ENCODE measurements at places on chromosomes 16 and 17.
A peak's percentile ranks its signal among the peaks of the same experiment; 100 is the strongest.

- DNase-seq, result no peak
Observed at GRCh38 chr16:60120586-60120985, 1386.5 kb upstream of the GOT2 start.

GRCh38 chr17:6903326-6903900 lies 71.9 kb upstream of the TEKT1 start:
- DNase-seq, result no peak

GRCh38 chr16:57388359-57389086 lies 16.0 kb upstream of the CCL17 start:
- no peak for DNase-seq

GRCh38 chr17:71798701-71799100 lies 322.1 kb upstream of the SOX9 start:
- no peak for DNase-seq

DNA sequence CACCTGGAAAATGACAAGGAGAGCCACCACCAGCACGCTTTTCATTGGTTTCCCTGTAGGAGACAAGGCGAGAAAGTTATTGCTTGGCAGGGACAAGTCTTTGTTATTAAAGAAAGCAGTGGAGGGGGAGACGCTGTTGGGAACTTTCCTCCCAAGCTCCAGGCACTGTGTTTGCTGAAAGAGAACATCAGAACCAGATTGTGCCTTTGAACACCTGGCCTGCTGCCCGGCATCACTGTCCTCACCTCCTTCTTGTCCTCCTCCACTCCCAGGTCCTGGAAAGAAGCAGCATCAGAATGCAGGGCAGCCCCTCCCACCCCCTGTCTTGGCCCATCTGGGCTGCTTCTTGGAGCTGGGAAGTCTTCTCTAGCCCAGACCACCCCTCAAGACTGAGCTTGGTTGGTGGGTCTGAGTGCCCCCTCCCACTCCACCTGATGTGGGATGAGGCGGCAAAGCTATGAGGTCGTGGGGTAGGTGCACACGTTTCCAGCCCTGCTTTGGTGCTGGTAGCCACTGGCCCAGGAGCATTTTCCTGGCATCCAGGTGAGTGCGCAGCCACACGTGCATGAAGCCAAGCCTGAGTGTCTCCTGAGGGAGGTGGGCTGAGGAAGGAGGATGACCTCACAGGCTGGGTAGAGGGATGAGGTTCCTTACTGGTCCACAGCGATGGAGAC lies 6.2 kb downstream of the CCR7 start:
- no peak for DNase-seq

DNA sequence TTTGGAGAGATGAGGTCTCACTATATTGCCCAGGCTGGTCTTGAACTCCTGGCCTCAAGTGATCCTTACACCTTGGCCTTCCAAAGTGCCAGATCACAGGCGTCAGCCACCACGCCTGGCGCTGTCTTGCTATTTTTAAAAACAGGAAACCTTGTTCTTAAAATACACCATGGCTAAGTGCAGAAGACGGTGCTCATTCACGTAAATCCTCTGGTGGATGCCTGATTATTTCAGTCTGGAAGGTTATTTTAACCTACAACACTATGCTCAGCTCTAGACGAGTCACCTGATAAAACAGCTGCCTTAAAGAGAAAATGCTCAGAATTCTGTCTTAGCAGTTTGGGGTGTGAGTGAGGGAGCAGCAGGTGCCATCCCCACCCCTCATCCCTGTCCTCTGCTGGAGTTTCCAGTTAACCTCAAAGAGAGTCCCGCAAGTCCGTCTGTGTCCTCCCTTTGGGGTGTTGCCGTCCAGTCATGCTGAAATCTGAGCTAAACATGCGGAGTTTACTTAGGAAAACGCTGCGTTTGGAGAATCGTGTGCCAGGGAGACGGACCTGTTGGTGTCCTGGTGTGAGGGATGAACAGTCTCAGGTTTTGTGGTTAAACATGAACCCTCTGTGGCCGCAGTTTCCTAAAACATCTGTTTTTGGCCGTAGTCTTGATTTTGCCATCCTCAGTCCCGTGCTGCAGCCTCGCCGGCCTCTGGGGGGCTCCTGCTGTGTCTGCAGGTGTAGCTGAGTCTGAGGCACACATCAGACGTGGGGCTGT lies 17.1 kb downstream of the SPG7 start:
- DNase-seq, result no peak

DNA sequence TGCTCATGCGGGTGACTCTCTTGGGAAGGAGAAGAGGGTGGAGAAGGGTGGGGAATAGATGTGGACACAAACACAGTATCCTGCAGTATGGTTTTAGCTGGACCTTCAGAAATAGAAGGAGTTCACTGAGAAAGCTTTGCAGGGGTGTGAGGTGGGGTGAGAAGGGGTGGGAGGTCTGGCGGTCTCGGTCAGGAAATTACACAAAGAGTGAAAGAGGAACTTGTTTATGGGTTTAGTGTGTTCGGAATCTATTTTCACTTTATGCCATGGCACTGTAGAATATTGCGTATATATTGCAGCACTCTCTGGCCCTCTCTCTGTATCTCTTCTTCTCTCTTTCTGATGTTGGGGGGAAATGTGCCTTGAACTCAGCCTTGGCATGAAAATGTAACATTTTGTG lies 148.2 kb upstream of the GOT2 start:
- no peak for DNase-seq

DNA sequence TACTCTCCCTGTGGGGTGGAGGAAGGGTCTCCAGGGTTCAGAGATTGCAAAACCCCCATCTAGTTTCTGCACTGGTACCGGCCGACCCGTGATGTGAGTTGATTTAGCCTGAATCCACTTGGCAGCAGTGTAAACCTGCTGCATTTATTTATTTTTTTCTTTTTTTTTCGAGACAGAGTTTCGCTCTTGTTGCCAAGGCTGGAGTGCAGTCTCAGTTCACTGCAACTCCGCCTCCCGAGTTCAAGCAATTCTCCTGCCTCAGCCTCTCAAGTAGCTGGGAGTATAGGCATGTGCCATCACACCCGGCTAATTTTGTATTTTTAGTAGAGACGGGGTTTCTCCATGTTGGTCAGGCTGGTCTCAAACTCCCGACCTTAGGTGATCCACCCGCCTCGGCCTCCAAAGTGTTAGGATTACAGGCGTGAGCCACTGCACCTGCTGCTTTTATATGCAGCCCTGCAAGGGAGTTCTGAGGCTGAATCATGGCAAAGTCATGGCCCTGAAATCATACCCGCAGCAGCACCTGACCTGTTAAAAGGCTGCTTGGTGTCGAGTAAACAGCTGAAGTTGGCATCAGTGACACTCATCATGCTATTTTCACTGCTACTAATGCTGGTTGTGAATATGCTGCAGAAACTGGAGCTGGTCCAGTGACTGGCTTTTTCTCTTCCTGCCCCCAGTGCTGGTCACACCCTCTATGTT lies 21.4 kb downstream of the DEXI start:
- DNase-seq, result no peak

GRCh38 chr16:85446951-85447692 lies 166.0 kb upstream of the GSE1 start:
- no peak for DNase-seq

GRCh38 chr17:57578608-57579225 lies 166.4 kb downstream of the CCDC182 start:
- DNase-seq, result no peak

- no peak for DNase-seq
Observed at GRCh38 chr16:77298418-77299360, 99.5 kb downstream of the SYCE1L start.

GRCh38 chr16:11076259-11077018 lies 132.1 kb downstream of the CLEC16A start:
- DNase-seq, result peak; percentile 79

DNA sequence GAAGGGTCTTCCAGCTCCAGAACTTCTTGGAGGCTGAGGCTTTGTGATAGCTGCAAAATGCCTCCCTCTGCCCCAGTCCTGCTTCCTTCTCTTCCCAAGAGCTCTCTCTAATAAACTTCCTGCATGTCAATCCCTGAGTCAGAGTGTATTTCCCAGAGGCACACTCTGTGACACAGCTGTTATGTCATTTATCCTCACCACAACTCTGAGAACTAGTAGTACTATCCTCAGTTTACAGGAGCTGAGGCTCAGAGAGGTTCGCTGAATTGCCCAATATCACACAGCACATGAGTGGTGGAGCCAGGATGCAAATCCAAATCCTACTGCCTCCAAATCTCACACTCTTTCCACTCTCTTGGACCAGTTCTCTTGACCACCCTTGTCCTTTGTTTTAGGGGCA lies 20.0 kb downstream of the UNC45B start:
- no peak for DNase-seq

DNA sequence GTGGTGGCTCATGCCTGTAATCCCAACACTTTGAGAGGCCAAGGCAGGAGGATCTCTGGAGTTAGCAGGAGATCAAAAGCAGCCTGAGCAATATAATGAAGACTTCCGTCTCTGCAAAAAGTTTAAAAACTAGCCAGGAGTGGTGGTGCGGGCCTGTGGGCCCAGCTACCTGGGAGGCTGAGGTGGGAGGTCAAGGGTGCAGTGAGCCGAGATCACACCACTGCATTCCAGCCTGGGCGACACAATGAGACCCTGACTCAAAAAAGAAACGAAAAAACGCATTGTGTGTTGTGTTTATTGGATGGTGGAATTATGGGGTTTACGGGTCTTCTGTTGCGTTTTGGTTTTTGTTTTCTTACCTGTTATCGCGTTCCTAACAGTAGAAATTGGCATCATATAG lies 863 bp upstream of the DDX19A start:
- DNase-seq, result no peak

DNA sequence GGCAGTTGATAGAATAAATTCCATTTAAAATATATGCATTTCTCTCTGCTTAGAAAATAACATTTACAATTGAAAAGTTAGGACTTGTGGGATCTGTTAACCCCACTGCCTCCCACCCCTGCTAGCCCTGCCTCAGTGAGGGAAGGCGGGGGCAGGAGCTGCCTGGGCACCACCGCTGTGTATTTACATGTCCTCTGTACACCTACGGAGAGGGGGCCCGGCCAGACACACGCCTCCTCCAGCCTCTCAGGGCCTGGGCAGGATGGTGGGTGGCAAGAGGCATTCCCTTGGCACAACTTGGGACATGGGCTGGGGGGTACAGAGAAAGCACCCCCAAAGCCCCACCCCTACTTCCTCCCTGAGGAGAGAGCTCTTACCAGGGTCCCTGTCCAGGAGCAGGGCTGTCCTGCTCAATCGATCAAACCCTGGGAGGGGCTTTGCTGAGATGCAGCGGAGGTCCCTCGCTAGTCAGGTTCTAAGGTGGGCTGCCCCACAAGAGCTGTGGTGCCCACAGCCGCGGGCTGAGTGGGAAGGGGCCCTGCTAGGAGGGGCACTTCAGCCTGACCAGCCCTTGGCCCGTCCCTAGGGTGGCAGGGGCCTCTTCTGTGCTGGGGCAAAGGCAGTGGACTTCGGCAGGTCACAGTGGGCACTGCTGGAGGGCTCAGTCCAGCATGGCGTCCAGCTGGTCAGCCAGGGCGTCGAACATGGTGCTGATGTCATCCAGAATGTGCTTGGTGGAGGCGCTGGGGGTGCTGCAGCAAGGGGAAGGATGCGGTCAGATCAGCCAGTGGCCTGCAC lies 14.7 kb downstream of the CASKIN2 start:
- DNase-seq, result no peak

GRCh38 chr16:84818989-84819643 lies 669 bp upstream of the CRISPLD2 start:
- no peak for DNase-seq

DNA sequence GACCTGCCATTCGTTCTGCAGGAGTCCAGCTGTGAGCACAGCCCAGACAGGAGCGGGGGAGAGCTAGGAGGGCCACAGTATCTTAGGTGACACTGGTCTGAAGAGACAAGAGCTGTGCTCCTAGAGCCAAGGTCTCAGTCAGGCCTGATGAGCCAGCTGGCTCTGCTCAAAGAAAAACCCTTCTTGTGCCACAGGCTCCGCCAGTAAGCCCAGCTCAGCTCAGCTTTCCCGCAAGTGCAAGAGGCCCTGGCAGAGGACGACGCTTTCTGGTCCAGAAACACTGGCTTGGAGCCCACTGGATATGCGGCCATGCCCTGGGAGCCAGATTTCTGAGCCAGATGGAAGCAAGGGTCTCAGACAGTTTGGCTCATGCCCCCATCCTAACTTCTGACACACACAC lies 23.9 kb downstream of the PEMT start:
- DNase-seq, result no peak

GRCh38 chr17:49631496-49631895 lies 46.4 kb downstream of the SPOP start:
- no peak for DNase-seq

- DNase-seq, result peak; percentile 73
Observed at GRCh38 chr17:8409966-8410882, 12.6 kb upstream of the RNF222 start.

GRCh38 chr16:72845322-72846020 lies 202.5 kb downstream of the ZFHX3 start:
- DNase-seq, result no peak

DNA sequence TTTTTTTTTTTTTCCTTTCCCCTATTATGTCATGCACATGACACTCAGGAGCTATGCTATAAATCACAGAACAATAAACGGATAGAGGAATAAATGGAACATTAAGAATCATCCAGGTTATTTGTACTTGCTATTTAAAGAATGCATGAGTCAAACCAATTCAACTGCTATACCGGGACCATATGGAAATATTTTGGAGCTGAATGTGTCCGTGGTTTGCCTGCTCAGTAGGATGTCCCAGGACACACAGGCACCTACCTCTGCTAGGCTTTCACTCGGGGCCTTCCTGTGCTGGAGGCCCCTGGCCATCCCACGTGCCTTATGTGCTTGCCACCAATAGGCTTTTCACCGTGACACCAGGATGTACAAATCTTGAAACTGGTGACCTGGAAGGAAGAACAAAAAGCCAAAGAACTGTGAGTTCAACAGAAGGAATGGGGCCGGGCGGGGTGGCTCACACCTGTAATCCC lies 15.3 kb upstream of the SEC14L1 start:
- DNase-seq, result no peak

GRCh38 chr17:65079489-65079900 lies 23.0 kb upstream of the GNA13 start:
- no peak for DNase-seq

GRCh38 chr16:2027024-2028010 lies 615 bp downstream of the NHERF2 start:
- no peak for DNase-seq

DNA sequence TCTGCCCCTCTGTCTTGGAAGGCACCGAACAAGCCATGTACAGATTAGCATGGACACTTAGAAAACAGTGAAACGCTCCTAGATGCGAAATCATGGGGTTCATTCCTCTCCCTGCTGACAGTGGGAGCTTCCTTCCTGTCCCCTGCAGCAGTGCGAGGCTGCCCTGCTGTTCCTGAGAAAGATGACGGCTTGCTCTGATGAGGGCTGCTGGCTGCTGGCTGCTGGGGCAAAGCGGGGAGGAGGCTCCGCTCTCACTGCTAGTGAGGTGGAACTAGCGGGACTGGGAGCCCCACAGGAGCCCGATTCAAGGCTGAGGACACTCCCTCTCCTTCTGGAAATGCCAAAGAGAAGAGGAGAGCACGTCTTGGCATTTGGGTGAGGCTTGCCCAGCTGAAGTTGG lies 25.9 kb upstream of the CACNG4 start:
- no peak for DNase-seq

DNA sequence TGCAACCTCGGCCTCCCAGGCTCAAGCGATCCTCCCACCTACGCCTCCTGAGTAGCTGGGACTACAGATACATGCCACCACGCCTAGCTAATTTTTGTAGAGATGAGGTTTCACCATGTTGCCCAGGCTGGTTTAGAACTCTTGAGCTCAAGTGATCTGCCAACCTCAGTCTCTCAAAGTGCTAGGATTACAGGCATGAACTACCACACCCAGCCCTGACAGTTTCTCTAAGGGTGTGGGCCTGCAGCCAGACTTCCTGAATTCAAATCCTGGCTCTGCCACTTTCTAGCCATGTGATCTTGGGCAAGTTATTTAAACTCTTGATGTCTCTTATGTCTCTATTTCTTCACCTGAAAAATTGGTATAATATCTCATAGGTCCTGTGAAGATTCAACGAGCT lies 5.6 kb downstream of the CUEDC1 start:
- no peak for DNase-seq
